GM23338 (cell line): ENCODE measurements at places on chromosomes 16 and 17. TPM values are rescaled to one million over a fixed set of nuclear protein-coding genes. Genes with fewer than 3 reads are reported as not detected.

- no peak for DNase-seq
Observed at GRCh38 chr16:57688987-57689761, 5.4 kb upstream of the DRC7 start.

- no peak for DNase-seq
Observed at GRCh38 chr17:5024604-5025003, 10.6 kb downstream of the SLC52A1 start.

DNA sequence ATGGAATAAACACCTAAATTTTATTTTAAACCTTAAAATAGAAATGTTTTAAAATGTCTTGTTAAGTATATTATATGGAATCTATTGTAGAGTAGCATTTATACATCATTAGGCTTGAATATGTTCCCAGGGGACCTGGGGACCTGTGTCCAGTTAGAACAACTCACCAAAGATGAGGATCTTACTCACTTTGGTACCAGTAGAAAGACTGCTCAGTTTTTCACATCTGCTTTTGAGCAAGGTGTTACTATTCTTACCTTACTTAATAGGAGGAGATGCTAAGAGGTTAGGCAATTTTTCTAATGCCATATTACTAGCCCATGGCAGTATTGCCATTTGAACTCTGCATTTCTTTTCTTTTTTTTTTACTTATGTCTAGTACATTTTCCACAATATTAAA is 14.7 kb downstream of the STXBP4 start:
- no peak for DNase-seq

The MGAT5B gene
- 8.2 and 10.0 TPM in 2 replicates for total RNA-seq

DNA sequence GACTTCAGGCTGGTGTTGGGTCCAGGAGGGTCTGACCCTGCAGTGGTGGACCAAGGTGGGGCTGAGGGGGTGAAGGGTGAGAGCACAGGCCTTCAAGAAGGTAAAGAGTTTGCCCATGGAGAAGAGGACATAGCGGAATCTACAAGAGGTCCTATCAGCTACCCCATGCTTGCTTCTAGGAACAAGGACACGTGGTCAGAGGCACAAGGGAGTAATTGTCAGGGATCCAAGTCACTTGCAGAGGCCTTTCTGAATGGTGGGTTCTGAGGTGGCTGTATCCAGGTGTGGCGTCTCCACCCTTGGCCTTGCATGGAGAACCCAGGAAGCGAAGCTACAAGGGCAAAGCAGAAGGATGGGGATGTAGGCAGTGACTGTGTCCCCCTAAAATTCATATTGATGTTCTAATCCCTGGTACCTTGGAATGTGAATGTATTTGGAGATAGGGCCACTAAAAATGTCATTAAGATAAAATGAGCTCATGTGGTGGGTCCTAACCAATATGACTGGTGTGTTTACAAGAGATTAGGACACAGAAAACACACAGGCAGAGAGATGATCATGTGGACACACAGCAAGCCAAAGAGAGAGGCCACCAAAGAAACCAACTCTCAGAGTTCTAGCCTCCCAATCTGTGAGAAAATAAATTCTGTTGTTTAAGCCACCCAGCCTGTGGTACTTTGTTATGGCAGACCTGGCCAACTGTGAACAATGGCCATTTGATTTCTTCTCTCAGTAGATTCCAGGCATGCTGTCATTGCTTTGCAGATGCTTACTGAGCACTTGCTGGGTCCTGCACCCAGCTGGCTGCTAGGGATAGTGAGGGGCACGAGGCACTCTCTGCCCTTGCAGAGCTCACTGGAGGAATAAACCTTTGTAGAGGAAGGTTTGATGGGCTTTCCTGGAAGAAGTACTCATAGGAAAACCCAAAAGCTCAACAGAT is 75.8 kb downstream of the UTP18 start:
- DNase-seq = no peak

- peak; percentile 36 for DNase-seq
Observed at GRCh38 chr16:86634292-86634691, 55.9 kb downstream of the FOXL1 start.

The DHRS7C gene
- total RNA-seq = not detected in 2 replicates
